ENCODE measurements at places on chromosomes 5 and 9.

- DNase-seq: no peak
Observed at GRCh38 chr9:115042781-115043509, 75.0 kb downstream of the TNC start.

- no peak for DNase-seq
Observed at GRCh38 chr5:18745988-18746615, 1111.8 kb downstream of the TAF11L14 start.

GRCh38 chr9:137705906-137706305 is 87.1 kb downstream of the EHMT1 start:
- DNase-seq: no peak

- DNase-seq: no peak
Observed at GRCh38 chr9:98522487-98522886, 186.2 kb downstream of the GABBR2 start.

DNA sequence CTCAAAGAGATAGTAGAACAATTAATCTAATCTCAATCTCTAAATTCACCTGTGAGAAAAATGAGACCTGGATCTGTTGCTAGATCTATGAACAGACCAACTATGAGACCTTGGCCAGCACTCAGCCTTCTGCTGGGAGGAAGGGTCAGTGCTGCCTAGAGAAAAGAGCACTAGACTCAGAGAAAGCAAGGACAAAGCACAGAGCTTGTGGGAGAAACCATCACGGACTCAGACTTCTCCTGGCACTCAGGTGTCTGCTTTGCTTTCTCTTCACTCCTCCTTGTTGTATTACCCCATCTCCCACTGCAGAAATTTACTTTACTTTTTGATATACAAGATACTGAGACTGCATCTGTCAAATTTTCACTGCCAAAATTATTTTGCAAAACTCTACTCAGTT is 890.0 kb upstream of the NUDT12 start:
- DNase-seq: no peak

GRCh38 chr5:157130925-157131324 is 11.7 kb downstream of the MED7 start:
- DNase-seq: no peak
